ENCODE measurements at places on chromosomes 3 and 15. TPM values are rescaled to one million over a fixed set of nuclear protein-coding genes. Genes with fewer than 3 reads are reported as not detected.
A peak's percentile ranks its signal among the peaks of the same experiment; 100 is the strongest.

Gene COL6A5
- total RNA-seq: not detected

DNA sequence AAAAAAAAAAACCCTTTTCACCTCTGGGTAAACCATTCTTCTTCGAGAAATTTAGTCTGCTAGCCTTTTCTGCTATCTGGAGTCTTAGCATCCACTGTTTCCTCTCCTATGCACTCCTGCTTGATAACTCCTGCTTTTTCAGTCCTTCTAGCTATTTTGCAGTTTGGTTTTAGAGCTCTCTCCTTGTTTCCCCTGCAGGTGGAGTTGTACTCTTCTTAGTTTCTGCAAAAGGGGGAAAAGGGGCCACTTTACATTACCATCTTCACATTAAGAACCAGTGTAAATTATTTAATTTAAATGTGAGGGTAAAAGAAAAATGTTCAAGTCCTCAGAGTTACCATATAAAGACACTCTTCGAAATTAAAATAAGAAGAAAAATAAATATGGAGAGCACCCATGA, 23.6 kb upstream of the MYLK start:
- DNase-seq: no peak
- no peak overlapping the region for H3K27ac ChIP-seq
- no peak overlapping the region for H3K4me3 ChIP-seq
- no peaks in the 10 kb centered on the region for H3K36me3 ChIP-seq

- DNase-seq: peak; percentile 26
- H3K4me1 ChIP-seq: no peaks in the 10 kb centered on the region
- no peak overlapping the region for H3K27ac ChIP-seq
Observed at GRCh38 chr15:67736810-67737209, 88.5 kb upstream of the SKOR1 start.

DNA sequence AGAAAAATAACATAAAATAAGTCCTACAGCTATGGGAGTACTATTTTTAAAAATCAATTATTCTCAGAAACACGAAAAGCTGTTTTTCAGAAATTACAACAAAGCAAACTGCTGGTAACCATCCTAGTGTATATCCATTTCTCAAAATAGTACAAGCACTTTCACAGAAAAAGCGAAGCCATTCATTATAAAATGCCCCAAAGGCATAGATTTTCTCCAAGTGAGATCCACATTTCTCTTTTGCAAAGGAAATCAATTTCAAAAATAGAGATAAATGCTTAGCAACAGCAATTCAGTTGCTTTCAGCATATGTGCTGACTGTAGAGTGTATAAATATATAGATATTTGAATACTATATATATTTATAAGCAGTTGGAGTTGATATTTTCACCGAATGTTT, 1266.3 kb downstream of the SI start:
- H3K27ac ChIP-seq: no peak overlapping the region
- no peaks in the 10 kb centered on the region for H3K4me1 ChIP-seq
- H3K36me3 ChIP-seq: no peaks in the 10 kb centered on the region
- no peaks in the 10 kb centered on the region for H3K27me3 ChIP-seq
- DNase-seq: no peak

- no peak overlapping the region for H3K27ac ChIP-seq
- no peak overlapping the region for H3K4me3 ChIP-seq
Observed at GRCh38 chr3:189900578-189900977, 220.1 kb downstream of the P3H2 start.

Gene ADAMTS9
- total RNA-seq: 1.3 TPM

GRCh38 chr15:41884458-41884857, 9.4 kb downstream of the SPTBN5 start:
- no peaks in the 10 kb centered on the region for H3K4me1 ChIP-seq
- no peak overlapping the region for H3K27ac ChIP-seq
- no peaks in the 10 kb centered on the region for H3K36me3 ChIP-seq

- H3K4me3 ChIP-seq: no peak overlapping the region
- DNase-seq: no peak
- H3K27ac ChIP-seq: no peak overlapping the region
- no peaks in the 10 kb centered on the region for H3K27me3 ChIP-seq
- no peaks in the 10 kb centered on the region for H3K36me3 ChIP-seq
Observed at GRCh38 chr3:26358405-26358804, 264.2 kb upstream of the LRRC3B start.

Measured in GM23248 (cell line).